ENCODE measurements at places on chromosomes 1 and 21. TPM values are rescaled to one million over a fixed set of nuclear protein-coding genes. Genes with fewer than 3 reads are reported as not detected.

Gene GIPC2
- 0.60 TPM for polyA plus RNA-seq

Gene UQCRHL
- polyA plus RNA-seq = 2.1 TPM

Gene CLCA1
- not detected for polyA plus RNA-seq

Gene KPRP
- not detected for polyA plus RNA-seq

Gene KCNH1
- 0.04 TPM for polyA plus RNA-seq

Gene AK5
- polyA plus RNA-seq = 0.46 TPM

Gene FAM72D
- polyA plus RNA-seq = 2.2 TPM

Gene TSACC
- 0.72 TPM for polyA plus RNA-seq

Gene E2F2
- polyA plus RNA-seq = 4.6 TPM

Gene CRNN
- polyA plus RNA-seq = not detected

Gene NEK2
- 13.2 TPM for polyA plus RNA-seq

Gene RAP1GAP
- polyA plus RNA-seq = 22.9 TPM

Gene CHD5
- 0.17 TPM for polyA plus RNA-seq

Gene PGBD5
- polyA plus RNA-seq = 4.8 TPM

Gene OR2M3
- 0.01 TPM for polyA plus RNA-seq

Gene GUCA2B
- polyA plus RNA-seq = not detected

Gene CFAP410
- 31.5 TPM for polyA plus RNA-seq

Gene MX1
- polyA plus RNA-seq = 7.6 TPM

Gene THEM5
- polyA plus RNA-seq = 1.0 TPM

Gene ELAPOR1
- 12.5 TPM for polyA plus RNA-seq

Gene REN
- 0.10 TPM for polyA plus RNA-seq

Gene BEND5
- 37.3 TPM for polyA plus RNA-seq

Gene EPHA8
- 0.18 TPM for polyA plus RNA-seq

Gene SPRR2A
- polyA plus RNA-seq = not detected

Gene TAF1A
- 19.4 TPM for polyA plus RNA-seq

Gene CFHR5
- polyA plus RNA-seq = not detected

Gene MPZ
- polyA plus RNA-seq = 3.3 TPM

Gene CCDC17
- 1.4 TPM for polyA plus RNA-seq

Gene CFAP45
- polyA plus RNA-seq = 2.6 TPM

Gene GJA5
- 67.6 TPM for polyA plus RNA-seq

Gene FABP3
- 13.0 TPM for polyA plus RNA-seq

Gene TAF13
- polyA plus RNA-seq = 34.1 TPM

Gene FMN2
- 0.83 TPM for polyA plus RNA-seq

Gene OR2T11
- polyA plus RNA-seq = 0.04 TPM

Gene AMY1A
- 1.7 TPM for polyA plus RNA-seq

Gene OR2AK2
- polyA plus RNA-seq = not detected

Gene ANGPTL1
- polyA plus RNA-seq = 10.3 TPM

Gene RXFP4
- 0.37 TPM for polyA plus RNA-seq

Gene CLIC6
- polyA plus RNA-seq = 36.5 TPM

Gene CENPF
- 78.4 TPM for polyA plus RNA-seq

All from left lung (tissue), 14 donors.